Naive thymus-derived CD4-positive, alpha-beta T cell (primary cell): ENCODE measurements at places on chromosomes 4 and X. TPM values are rescaled to one million over a fixed set of nuclear protein-coding genes. Genes with fewer than 3 reads are reported as not detected.

Gene FAT1
- not detected for total RNA-seq

GRCh38 chr4:147779451-147779850 is 47.6 kb downstream of the ARHGAP10 start:
- no peak for DNase-seq
- no peak overlapping the region for H3K27ac ChIP-seq
- H3K4me3 ChIP-seq = no peak overlapping the region
- no peaks in the 10 kb centered on the region for H3K36me3 ChIP-seq

GRCh38 chr4:115126491-115126890 is 13.1 kb upstream of the NDST4 start:
- H3K27ac ChIP-seq = no peak overlapping the region
- H3K4me3 ChIP-seq = no peak overlapping the region
- DNase-seq = no peak
- H3K4me1 ChIP-seq = no peaks in the 10 kb centered on the region

GRCh38 chr4:120703908-120704307 is 218.6 kb downstream of the PRDM5 start:
- H3K27me3 ChIP-seq = no peaks in the 10 kb centered on the region
- no peak overlapping the region for H3K4me3 ChIP-seq
- no peaks in the 10 kb centered on the region for H3K36me3 ChIP-seq
- no peak for DNase-seq
- no peak overlapping the region for H3K27ac ChIP-seq

- DNase-seq = no peak
- H3K4me3 ChIP-seq = no peak overlapping the region
- H3K27me3 ChIP-seq = no peaks in the 10 kb centered on the region
- H3K27ac ChIP-seq = no peak overlapping the region
- H3K36me3 ChIP-seq = no peaks in the 10 kb centered on the region
These were observed 203.0 kb downstream of the MAML3 start for GRCh38 chr4:139951021-139951420.
